ENCODE measurements at places on chromosomes 7 and 10. TPM values are rescaled to one million over a fixed set of nuclear protein-coding genes. Genes with fewer than 3 reads are reported as not detected.

GRCh38 chr7:131550846-131551245 is 5.6 kb downstream of the PODXL start:
- DNase-seq = no peak

- no peak for DNase-seq
Measured at GRCh38 chr7:98163704-98164494, 47.3 kb upstream of the BHLHA15 start.

Gene NET1
- total RNA-seq = 11.3 TPM

DNA sequence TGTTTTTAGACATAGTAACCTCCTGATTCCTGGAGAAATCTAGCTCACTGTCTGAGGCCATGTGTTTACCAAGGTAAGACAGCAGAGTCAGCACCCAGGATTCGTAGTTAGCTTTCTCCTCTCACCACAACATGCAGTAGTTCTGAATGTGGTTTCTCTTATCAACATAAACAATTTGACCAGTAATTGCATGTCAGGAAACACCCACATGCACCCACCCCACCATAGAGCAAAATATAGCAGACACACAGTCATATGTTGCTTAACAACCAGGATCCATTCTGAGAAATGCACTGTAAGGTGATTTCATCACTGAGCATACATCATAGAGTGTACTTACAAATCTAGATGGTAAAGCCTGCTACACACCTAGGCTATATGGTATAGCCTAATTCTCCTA is 1004.0 kb downstream of the ANKRD7 start:
- no peak for DNase-seq

Gene ADARB2
- 35.0 TPM for total RNA-seq

Gene SFRP4
- total RNA-seq = 0.16 TPM

GRCh38 chr10:70651661-70652060 is 20.6 kb upstream of the ADAMTS14 start:
- no peak for DNase-seq

Gene MAP3K8
- 13.7 TPM for total RNA-seq

Gene CYP2C8
- total RNA-seq = not detected

GRCh38 chr7:26049081-26049480 is 102.9 kb upstream of the NFE2L3 start:
- DNase-seq = peak; percentile 49

- DNase-seq = no peak
Measured at GRCh38 chr10:90614631-90615030, 243.2 kb downstream of the HTR7 start.

Gene MKLN1
- total RNA-seq = 44.1 TPM

DNA sequence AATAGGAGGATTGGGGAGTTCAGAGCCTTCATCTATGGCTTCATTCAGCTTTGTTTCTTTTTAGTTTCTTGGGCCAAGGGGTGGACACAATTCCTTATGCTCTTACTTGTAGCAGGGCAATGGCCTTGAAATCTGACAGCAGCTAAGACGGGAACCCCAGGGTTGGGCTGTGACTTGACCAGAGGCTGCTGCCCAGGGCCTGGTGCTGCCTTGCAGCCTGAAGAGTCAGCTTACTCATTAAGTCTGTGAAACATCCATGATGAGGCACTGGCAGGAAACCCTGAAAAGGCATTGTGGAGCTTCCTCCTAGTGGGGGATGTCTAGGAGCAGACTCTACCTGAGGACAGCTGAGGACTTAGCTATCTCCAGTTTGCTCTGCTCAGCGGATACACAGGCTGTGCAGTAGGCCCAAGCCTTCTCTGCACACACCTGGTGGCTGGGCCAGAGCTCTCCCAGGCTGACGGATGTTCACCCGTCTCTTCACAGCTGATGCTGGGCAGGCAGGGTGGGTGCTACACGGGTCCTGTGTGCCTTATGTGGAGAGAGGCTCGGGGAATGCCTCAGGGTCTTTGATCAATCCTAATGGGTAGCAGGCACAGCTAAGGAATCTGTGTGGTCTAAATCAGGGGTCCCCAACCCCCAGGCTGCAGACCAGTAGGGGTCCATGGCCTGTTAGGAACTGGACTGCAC is 17.8 kb downstream of the CXCL12 start:
- DNase-seq = no peak

Gene MICALL2
- 63.1 TPM for total RNA-seq

DNA sequence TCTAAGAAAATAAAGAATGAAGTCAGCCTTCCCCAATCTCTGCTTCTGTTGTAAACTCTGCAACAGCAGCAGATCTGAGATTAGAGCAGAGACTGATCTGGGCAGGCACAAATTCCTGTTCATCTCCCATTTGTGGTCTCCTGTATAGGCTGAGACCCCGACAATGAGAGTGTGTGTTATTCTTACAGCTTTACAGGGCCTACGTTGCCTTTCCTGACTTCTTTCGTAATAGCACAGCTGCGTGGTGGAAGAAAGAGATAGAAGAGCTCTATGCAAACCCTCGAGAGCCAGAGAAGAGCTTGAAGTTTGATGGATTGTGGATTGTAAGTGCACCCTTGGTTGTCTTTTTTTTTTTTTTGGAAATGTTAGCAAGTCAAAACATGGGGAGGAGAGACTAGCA is 72.1 kb downstream of the PRSS58 start:
- no peak for DNase-seq

DNA sequence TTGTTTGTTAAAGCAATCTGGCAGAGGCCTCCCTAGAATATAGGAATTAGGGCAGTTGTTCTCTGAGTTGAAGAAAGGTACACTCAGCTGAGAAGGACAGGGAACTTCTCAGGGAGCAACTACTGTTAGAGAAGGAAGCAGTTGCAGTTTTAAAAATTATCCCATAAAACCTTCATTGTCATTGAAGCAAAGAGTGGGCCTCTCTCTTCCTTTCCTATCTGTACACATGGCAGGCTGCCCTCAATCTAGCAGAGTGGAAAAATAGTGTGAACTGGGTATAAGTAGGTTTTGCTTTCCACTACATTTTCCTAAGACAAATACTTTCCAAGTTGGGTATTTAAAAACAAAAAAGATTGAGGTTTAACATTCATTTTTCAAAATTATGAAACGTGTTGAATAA is 236.7 kb upstream of the KLF14 start:
- DNase-seq = no peak

Gene LEP
- total RNA-seq = not detected

Gene BAG3
- 41.0 TPM for total RNA-seq

DNA sequence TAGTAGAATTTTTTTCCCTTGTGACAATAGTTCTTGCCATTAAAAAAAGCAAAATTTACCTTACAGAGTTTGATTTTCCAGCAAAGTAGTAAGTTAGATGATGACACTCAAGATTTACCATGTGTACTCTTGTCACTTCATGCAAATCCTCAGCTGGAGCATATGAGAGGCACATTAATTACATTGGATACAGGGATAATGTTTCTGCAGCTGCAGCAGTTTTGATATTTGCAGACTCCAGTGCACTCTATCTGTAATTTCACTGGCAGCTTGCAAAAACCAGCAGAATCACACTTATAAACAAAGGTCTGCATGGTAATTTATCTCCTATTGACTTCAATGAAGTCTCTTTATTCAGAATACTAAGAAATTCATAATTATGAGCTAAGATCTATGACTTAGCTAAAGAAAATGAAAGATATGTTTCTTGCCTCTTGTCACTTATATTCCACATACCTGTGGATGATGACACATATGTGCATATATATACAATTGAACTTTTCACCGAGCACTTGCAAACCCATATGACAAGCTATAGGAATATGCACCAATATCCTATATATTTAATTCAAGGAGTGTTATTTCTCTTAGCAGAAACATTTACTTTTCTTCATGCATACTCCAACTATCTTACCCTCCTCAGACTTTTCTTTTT is 530.6 kb downstream of the PHTF2 start:
- no peak for DNase-seq

DNA sequence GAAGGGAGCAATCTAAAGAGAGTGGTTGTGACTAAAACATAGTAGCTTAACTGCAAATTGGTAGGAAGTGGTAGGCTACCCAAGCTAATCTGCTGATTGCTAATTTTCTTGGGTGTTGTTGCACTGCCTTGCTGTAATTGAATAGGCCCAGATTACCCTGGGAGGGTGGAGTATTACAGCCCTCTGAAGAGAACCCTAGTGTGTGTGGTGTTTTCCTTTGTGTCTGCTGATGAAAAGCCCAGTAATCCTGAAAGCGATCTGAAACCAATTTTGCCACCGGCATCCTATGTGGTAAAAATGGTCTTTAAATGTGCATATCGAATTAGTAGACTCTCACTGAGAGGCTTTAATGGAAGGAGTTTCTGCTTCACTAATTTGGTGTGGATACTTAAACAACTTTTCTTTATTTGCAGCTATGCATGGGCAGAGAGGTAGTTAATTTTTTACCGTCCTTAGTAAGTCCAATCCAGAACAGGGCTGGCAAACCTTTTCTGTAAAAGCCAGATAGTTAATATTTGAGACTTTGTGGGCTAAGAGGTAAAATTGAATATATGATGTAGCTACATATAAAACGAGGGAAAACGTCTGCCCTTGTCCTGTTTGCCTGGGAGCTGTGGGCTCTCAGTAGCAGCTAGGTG is 92.5 kb downstream of the CSTF2T start:
- DNase-seq = no peak

Gene PGAM1
- total RNA-seq = 234 TPM

Gene PTF1A
- not detected for total RNA-seq

DNA sequence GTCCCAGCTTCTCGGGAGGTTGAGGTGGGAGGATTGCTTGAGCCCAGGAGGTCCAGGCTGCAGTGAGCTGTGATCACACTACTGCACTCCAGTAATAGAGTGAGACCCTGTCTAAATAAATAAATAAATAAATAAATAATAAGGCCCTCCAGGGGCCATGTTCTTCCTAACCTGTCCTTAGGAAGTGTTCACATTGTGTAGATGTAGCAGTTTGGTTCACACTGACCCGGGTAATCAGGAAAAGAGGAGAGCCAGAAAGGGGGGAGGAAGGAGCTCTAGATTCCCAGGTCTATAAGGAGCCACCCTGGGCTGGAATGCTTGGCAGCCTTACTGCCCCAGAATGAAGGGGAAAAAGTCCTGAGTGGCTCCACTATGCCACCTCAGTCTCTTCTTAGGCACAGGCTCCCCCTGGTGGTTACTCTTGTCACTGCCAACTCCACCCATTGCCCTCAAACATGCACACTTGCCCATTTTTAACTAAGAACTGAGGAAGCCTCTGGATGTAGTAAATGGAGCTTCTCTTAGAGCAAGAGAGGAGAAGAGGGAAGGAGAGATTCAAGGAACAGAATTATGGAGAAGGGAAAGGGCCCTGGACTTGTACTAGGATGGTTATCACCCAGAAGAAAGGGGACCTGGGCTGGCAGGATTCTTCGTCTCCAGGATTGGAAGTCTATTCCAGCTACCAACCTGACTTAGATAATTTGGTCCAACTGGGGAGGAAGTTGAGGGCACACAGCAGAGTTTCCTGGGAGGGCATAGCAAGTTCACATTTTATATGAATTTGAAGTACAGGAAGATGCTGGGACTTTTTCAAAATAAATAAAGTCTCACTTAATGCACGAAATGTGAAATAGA is 7.8 kb downstream of the HPS6 start:
- DNase-seq = peak; percentile 91

Gene ANXA7
- total RNA-seq = 83.5 TPM

DNA sequence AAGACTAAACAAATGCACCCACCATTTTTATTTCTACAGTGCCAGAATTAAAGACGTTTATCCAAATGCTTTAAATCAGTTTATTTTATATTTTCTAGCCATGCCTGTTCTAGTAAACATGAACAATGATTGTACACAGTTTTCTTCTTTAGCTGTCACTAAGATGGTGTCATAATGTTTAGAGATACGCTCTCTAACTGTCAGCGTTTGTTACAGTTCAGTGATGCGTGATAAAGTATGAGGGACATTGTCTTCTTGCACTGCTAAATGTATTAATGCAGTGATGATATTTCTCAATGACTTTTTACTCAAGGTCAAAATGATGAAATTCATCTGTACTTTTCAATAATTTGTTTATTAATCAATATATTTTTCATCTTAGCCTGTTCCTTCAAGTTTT is 513.6 kb downstream of the ATRNL1 start:
- no peak for DNase-seq

Data from osteocyte (in vitro differentiated cells).